B cell (primary cell): ENCODE measurements at places on chromosomes 5 and 9. TPM values are rescaled to one million over a fixed set of nuclear protein-coding genes. Genes with fewer than 3 reads are reported as not detected.
A peak's percentile ranks its signal among the peaks of the same experiment; 100 is the strongest.

- no peak for DNase-seq
These were observed 888.8 kb downstream of the CDH18 start for GRCh38 chr5:19099195-19099594.

GRCh38 chr5:139600336-139600949, 39.3 kb downstream of the UBE2D2 start:
- no peak for DNase-seq

- DNase-seq = no peak
These were observed 226.1 kb downstream of the NR3C1 start for GRCh38 chr5:143177263-143177983.

DNA sequence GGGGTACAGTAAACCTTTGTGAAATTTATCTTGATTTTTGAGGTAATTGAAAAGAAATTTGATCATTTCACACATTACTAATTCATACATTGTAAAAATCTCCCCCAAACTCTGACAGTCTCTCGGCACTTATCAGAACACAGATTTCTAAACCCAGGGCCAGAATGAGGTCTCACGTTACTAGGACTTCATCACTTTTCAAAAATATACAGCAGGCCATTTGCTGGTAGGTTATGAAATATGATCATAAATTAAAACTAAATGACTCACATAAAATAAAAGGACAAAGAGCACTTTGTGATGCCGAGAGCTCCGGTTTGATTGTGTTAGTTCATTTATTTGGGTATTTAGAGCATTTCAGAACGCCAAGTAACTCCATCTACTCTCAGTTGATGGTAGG, 17.0 kb downstream of the MSX2 start:
- no peak for DNase-seq

DNA sequence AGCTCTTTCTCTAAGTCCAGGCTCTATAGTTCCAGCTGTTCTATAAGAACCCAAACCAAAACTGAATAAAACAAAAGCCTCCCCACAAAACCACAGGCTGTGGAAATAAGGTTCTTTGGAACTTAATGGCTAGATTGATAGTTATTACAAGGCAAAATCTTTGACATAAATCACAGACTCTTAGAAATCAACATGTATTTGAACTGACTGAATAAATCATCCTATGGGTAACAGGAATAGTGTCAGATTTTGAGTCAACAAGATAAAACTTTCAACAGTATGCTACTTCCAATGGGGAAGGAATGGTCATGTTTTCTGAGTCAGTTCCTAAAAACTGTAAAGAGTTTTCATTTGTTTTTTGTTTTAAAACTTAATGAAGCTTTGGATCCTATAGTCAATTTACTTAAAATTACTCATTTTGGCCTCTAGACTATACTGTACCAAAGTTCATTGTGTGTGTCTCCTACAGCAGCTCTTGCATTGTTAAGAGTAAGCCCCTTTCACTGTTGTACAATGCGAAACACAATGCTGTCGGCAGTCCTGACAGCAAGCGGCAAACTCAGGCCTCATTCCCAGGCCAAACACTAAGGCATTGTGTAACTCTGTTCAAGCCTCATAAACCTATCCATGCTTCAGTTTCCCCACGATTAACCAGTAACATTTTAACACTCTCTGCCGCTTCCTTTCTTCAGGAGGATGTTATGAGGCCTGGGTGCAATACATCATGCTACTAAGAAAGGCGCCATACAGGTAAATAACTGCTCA, 134.1 kb downstream of the ARL15 start:
- no peak for DNase-seq

- DNase-seq = no peak
These were observed 352.7 kb downstream of the LRRC70 start for GRCh38 chr5:62931153-62931950.

- no peak for DNase-seq
These were observed 764 bp downstream of the ANKRA2 start for GRCh38 chr5:73564675-73565074.

- no peak for DNase-seq
These were observed 25.1 kb upstream of the GCNT1 start for GRCh38 chr9:76433836-76434235.

DNA sequence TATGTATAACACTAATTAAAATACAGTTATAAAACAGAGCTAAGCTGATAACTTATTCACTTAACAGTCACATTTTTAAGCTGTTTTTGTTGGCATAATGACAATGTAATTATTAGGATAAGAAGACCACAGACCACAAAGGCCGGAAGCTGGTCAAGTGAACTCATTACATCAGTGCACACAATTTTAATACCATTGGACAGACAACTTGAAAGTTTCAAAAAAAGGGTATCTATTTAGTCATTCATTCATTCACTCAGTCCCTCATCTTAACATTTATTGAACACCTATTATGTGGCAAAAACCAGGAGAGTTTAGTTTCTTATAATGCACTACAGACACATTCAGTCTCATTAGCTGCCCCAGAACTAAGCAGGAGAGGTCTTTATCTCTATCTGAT, 11.6 kb downstream of the ERP44 start:
- no peak for DNase-seq

- peak; percentile 51 for DNase-seq
These were observed 232.2 kb downstream of the SYK start for GRCh38 chr9:91033797-91034196.

GRCh38 chr5:115583474-115583873, 18.8 kb downstream of the TICAM2 start:
- DNase-seq = no peak

DNA sequence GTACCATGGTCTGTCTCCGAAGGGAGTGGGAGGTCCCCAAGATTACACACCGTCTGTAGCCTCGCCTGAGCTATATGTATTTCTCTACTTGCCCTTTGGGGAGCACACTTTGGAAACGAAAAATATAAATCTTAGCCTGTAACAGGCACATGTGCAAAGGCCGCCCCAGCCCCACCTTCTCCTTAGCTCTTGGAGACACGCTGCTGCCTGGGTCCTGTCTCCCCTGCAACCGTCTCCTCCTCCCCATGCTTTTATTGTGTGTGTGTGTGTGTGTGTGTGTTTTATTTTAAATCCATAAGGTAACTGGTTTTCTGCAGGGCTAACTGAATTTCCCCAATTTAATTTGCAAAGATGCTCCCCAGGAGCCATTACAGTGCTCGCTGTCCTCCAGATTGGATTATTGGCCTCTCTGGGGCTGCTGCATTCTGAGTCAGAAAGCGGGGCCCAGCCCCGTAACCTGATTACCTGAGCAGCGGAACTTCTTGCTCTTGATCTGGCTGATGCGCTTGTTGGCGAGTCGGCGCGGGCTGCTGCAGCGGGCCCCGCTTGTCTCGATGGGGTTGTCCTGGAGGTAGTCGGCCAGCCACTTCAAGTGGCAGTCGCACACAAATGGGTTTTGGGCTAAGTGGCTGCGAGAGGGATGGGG, 193.3 kb upstream of the PANK3 start:
- DNase-seq = no peak

DNA sequence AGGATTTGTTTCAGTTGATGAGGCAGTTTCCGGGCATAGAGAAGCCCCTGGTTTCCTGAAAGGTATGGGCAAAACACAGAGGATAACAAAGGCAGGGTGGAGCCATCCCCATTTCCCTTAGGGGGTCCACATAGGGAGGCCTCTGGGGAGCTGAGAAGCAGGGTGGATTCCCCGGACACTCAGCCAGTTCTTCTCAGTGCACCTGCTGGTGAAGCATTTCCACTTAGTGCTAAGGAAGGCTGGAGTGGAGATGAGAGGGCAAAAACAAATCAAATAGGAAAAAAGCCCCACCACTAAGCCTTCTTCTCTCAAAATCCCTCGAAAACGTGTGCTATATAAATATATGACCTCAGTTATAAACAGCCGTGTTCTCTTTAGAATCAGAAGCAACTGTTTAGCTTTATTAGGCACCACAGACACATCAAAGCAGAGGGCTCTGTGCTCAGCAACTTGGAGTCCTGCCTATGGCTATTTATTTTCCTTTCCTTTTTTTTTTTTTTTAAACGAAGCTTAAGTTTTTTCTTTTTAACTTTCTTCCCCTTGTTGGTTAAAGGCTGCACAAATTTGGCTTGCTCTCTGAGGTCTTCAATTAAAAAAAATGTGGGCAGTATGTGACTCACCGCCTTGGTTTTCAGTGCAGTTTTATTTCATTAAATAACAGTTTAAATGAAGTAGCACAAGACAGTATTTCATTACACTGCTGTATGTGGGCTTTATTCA, 67.7 kb downstream of the PRDM6 start:
- DNase-seq = no peak

- DNase-seq = no peak
These were observed 4.6 kb upstream of the DUSP1 start for GRCh38 chr5:172775326-172776234.

- no peak for DNase-seq
These were observed 50.6 kb downstream of the LHX2 start for GRCh38 chr9:124062172-124062571.

DNA sequence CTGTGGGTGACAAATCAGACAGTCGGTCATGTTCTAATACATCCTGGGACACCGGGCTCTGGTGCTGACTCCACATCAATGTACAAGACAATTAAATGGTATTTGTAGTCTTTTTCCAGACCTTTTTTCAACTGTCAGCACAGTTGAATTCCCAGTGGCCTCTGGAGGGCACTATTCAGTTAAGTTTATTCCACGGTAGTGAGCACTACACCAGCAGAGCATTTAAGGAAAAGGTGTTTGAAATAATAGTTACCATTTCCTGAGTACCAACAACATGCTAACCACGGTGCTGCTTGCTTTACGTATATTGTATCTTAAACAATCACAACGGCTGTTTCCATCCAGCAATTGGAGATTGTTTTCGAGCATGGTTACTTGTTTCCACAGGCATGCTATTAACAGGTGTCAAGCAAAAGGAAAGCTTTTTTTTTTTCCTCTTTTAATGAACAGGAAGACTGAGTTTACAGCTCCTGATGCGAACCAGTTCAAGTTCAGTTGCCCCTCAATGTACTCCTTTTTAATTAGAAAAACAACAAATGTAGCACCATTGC, 186.7 kb downstream of the PDZD2 start:
- DNase-seq = peak; percentile 8

DNA sequence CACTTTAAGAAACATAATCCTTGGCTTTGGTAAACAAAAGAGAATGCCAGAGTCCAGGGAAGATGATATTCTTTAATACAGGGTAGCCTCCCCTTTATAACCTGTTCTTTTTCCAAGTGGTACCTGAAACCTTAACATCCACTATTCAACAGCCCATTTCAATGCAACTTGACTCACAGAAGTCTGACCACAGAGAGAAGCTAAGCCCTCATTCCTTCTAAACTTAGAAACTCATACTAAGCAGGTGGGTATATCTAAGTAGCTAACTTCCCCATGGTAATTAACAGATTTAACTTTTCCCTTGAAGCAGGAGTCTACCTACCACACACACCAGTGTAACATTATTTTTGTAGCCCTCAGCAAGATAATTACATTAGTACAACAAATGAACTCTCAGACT, 91.9 kb downstream of the CEMIP2 start:
- DNase-seq = no peak

GRCh38 chr9:71118324-71118723, 3.1 kb downstream of the TRPM3 start:
- DNase-seq = no peak

GRCh38 chr5:40958811-40959210, 49.5 kb downstream of the C7 start:
- no peak for DNase-seq

DNA sequence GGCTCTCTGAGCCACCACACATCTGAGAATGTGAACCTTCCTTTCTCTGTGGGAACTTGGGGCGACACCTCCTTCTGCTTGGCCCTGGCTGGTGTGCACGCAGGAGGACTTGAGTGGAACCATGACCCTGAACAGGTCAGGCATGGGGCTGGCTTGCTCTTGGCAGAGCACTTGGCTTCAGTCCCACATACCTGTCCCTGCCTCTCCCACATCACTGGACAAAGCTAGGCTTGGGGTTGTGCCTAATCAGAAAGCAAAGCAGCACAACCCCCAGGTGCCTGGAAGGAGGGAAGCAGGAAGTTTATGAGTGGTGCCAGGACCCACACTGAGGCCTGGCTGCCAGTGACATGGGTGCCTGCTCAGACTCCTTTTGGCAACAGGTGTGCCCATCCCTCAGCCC, 13.2 kb downstream of the GADD45G start:
- no peak for DNase-seq

DNA sequence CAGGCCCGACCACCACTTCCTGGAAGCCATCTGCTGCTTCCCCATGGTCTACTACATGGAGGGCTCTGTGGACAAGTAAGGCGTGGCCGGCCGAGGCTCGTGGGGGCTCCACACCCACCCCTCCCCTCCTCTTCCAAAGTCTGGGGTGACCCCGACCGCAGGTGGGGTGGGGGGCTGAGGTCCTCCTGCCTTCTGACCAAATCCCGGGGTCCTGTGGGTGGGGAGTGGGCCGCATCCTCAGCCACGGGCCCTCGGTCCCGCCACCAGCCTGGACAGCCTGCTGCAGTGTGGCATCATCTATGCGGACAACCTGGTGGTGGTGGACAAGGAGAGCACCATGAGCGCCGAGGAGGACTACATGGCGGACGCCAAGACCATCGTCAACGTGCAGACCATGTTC, 76.4 kb downstream of the KCNT1 start:
- DNase-seq = no peak

GRCh38 chr5:150190503-150190979, 679 bp downstream of the SLC6A7 start:
- no peak for DNase-seq

GRCh38 chr5:173780235-173781234, 107.6 kb upstream of the CPEB4 start:
- no peak for DNase-seq

GRCh38 chr9:29144476-29144875, 1571.2 kb upstream of the C9orf72 start:
- no peak for DNase-seq

DNA sequence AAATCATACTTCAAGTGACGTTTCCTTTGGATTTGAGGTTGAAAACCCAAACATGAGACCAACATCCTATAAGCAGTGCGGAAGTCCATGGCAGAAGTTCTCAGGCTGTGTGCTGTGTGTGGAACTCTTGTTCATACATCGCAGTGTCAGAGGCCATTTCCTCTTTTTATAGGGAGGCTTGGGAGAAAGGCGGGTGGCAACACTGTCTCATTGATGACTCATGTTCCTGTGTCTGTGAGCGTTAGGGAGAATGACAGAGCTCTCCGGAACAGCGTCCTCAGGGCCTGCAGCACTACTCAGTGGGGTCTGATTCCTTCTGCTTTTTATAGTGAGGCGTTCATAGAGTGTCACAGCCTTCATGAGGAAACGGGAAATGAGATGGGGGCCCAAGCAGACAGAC, 98.8 kb upstream of the BASP1 start:
- DNase-seq = peak; percentile 27

The KIF24 gene
- 0.07 and 0.09 TPM in 2 replicates for polyA plus RNA-seq

The INSL6 gene
- polyA plus RNA-seq = not detected in 2 replicates

The LRSAM1 gene
- 30.6 and 36.0 TPM in 2 replicates for polyA plus RNA-seq

The UBLCP1 gene
- polyA plus RNA-seq = 9.6 and 11.0 TPM in 2 replicates

The ZNF462 gene
- 0.06 TPM in 1 of 2 replicates, not detected in the other for polyA plus RNA-seq

The MYMK gene
- not detected in 2 replicates for polyA plus RNA-seq

The FRMD3 gene
- polyA plus RNA-seq = 0.37 and 0.85 TPM in 2 replicates

The PCDHGB7 gene
- 0.06 and 0.12 TPM in 2 replicates for polyA plus RNA-seq

The NMUR2 gene
- not detected in 2 replicates for polyA plus RNA-seq

The GALNT12 gene
- 2.7 and 3.2 TPM in 2 replicates for polyA plus RNA-seq

The TMEM245 gene
- polyA plus RNA-seq = 6.3 and 7.5 TPM in 2 replicates

The BAAT gene
- polyA plus RNA-seq = 0.07 TPM in 1 of 2 replicates, not detected in the other

The KCNMB1 gene
- 0.06 TPM in 1 of 2 replicates, not detected in the other for polyA plus RNA-seq
